ENCODE measurements at places on chromosomes 7 and 10. TPM values are rescaled to one million over a fixed set of nuclear protein-coding genes. Genes with fewer than 3 reads are reported as not detected.

DNA sequence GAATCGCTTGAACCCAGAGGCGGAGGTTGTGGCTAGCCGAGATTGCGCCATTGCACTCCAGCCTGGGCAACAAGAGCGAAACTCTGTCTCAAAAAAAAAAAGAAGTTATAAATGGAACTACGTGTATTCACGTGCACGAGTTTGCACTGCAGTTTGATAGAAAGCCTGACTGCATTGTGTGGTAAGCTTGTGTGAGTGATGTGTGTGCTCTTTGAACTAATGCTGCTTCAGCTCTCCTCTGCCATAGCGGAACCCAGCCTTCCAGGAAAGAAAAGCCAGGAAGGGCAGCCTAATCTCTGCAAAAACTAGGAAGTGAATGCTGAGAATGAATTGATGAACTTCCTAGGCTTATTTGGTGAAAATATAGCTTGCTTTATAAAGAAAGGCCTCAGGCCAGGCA lies 15.6 kb upstream of the MKRN1 start:
- DNase-seq: no peak

DNA sequence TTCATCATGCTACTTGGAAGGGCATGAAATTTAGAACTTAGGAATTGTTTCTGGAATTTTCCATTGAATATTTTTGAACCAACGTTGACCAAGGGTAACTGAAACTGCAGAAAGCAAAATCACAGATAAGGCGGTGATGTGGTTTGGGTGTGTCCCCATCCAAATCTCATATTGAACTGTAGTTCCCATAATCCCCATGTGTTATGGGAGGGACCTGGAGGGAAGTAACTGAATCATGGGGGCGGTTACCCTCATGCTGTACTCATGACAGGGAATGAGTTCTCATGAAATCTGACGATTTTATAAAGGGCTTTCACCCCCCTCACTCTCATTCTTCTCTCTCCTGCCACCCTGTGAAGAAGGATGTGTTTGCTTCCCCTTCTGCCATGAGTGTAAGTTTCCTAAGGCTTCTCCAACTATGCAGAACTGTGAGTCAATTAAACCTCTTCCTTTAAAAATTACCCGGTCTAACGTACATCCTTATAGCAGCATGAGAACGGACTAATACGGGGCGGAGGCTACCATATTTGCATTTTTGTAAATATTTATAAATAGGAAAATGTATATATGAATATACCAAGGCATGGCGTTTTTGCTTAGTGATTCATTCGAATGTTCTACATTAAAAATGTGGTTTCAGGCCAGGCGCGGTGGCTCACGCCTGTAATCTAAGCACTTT lies 12.4 kb downstream of the NMT2 start:
- DNase-seq: no peak

GRCh38 chr10:118746246-118746645 lies 8.5 kb downstream of the CACUL1 start:
- no peak for DNase-seq

GRCh38 chr10:2926918-2927660 lies 140.3 kb upstream of the PFKP start:
- DNase-seq: no peak

GRCh38 chr7:821688-822087 lies 10.6 kb upstream of the SUN1 start:
- DNase-seq: no peak

- no peak for DNase-seq
Measured at GRCh38 chr10:78831461-78831860, 237.3 kb upstream of the ZMIZ1 start.

- no peak for DNase-seq
Measured at GRCh38 chr10:79252971-79253370, 94.3 kb upstream of the PPIF start.

- no peak for DNase-seq
Measured at GRCh38 chr7:21063106-21063505, 276.4 kb upstream of the SP8 start.

- no peak for DNase-seq
Measured at GRCh38 chr7:155208681-155209477, 88.8 kb upstream of the INSIG1 start.

DNA sequence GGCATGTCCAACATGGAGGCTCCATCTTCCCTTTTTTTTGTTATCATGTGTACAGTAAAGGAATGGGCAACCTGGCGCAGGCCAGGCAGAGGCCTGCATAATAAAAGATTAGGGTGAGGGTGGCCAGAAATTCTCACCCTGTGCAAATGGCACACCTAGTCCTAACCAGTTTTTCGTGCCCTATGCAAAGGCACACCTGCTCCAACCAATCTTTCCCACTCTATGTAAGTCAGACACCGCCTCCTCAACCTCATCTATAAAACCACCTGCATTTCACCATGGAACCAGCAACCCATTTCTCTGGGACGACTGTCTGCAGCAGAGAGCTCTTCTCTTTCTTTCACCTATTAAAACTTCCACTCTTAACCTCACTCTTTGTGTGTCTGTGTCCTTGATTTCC lies 16.1 kb downstream of the TBATA start:
- no peak for DNase-seq

The OLAH gene
- 0.18 TPM for total RNA-seq

The MSS51 gene
- 1.3 TPM for total RNA-seq

All from adrenal gland (tissue), 19 donors.